ENCODE measurements at places on chromosomes 6 and 20.

- H3K4me1 ChIP-seq = no peaks in the 10 kb centered on the region
- H3K4me3 ChIP-seq = peak overlapping the region; percentile 37
- no peaks in the 10 kb centered on the region for H3K36me3 ChIP-seq
- peak; percentile 46 for DNase-seq
- peaks cover 17% of the 10 kb centered on the region for H3K27me3 ChIP-seq
Observed at GRCh38 chr20:45293041-45294002, 13.3 kb upstream of the RBPJL start.

DNA sequence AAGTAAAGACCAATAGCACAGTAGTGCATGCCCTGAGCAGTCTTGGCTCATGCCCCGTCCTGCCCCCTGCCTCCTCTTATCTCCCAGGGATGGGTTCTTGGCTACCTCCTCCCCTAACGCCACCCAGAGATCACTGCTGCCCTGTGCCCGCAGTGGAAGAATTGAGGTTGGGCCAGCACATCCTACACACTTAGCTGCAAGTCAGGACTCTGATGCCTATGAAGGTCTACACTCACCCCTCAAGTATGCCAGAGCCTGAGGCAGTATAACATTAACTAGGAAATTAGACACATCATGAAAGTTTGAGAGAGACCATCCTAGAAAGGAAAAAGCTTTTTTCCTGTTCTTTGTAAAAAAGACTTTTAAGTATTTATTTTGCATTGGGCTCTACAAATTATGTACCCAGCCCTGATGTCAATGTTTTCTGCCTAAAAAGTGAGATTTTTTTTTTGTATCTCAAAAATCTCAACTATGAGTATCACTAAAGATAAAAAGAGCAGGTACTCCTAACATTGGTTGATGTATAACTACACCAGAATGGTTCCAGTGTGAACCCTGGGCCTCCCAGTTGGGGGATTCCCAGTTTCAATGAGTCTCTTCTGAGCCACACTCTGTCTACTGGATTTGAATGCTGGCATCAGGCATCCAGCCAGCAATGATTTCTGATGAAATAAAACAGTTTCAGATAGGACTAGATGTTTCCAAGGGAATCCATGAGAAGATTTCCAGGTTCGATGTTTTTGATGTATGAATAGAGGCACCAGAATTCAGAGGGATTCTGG, 115.4 kb downstream of the ISM1 start:
- peaks cover 3% of the 10 kb centered on the region for H3K27me3 ChIP-seq
- H3K27ac ChIP-seq = no peak overlapping the region
- H3K4me3 ChIP-seq = no peak overlapping the region
- no peaks in the 10 kb centered on the region for H3K36me3 ChIP-seq
- peak; percentile 13 for DNase-seq

DNA sequence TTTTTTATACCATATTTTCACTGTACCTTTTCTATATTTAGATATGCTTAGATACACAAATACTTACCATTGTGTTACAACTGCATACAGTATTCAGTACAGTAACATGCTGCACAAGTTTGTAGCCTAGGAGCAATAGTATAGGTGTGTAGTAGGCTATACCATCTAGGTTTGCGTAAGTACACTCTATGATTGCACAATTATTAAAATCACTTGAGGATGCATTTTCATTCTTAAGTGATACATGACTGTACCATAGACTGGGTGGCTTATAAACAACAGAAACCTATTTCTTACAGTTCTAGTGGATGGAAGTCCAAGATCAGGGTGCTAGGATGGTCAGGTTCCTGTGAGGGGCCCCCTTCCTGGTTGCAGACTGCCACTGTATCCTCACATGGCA, 234.1 kb downstream of the SLC35F1 start:
- no peaks in the 10 kb centered on the region for H3K4me1 ChIP-seq
- no peaks in the 10 kb centered on the region for H3K27me3 ChIP-seq
- H3K27ac ChIP-seq = no peak overlapping the region
- DNase-seq = no peak

DNA sequence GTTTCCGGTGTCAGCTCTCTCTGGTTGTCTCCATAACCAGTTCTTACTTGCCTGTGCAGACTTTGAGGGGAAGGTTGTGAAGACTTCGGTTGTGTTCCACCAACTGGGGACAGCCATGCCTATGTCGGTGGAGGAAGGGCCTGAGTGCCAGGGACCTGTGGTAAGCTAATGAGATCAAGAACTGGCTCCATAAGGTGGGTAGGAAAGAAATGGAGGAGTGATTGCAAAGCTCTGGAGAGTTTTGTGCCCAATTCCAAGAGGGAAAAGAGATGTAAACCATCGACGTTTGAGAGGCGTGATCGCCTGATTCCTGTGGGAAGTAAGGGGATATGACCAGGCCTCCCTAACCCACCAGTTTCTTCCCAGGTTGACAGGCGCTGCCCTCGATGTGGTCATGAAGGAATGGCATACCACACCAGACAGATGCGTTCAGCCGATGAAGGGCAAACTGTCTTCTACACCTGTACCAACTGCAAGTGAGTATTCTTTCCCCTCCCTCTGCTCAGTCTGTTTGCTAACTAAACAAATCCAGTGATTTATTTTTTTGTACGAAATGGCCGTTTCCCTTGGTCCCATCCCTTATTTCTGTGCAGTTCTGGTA, 893 bp downstream of the POLR1H start:
- H3K27ac ChIP-seq = peak overlapping the region; percentile 74
- H3K36me3 ChIP-seq = no peaks in the 10 kb centered on the region
- H3K4me1 ChIP-seq = peaks cover 3% of the 10 kb centered on the region
- peak; percentile 17 for DNase-seq
- no peaks in the 10 kb centered on the region for H3K27me3 ChIP-seq
- H3K4me3 ChIP-seq = peak overlapping the region; percentile 83

GRCh38 chr20:25622450-25623224, 1.2 kb downstream of the NANP start:
- peak overlapping the region; percentile 66 for H3K27ac ChIP-seq
- no peaks in the 10 kb centered on the region for H3K36me3 ChIP-seq
- no peaks in the 10 kb centered on the region for H3K27me3 ChIP-seq
- peak overlapping the region; percentile 77 for H3K4me3 ChIP-seq
- DNase-seq = peak; percentile 7

DNA sequence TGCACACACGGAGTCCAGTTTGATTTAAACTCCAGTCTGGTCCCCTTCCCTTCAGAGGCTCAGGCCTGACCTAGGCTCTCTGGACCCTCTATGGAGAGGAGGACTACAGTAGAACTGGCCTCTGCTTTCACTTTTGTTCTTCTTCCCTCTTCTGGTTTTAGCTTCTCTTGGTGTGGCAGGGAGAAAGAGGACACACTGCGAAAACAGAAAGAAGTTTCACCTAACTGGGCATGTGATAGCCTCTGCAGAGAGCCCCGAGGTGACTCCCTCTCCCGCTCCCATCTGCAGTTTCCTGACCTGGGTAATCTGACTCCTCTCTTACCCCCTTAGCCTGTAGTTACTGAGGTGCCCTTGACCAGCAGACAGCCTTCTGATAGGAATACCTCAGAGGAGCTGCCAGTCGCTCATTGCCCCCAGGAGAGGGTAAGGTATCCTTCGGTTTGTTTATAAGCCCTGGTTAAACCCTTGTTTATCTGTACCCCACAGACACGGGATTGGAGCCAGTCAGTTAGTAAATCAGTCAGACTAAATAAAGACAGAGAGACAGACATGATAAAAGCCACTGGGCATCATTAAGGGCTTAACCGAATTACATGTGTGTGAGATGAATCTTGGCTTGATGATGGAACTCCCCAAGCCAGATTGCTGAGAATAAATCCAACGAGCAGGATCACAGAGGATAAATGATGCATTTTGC, 12.0 kb upstream of the DTNBP1 start:
- H3K27me3 ChIP-seq = peaks cover 63% of the 10 kb centered on the region
- no peak overlapping the region for H3K27ac ChIP-seq
- no peak overlapping the region for H3K4me3 ChIP-seq
- H3K36me3 ChIP-seq = no peaks in the 10 kb centered on the region

- no peak for DNase-seq
- H3K27ac ChIP-seq = no peak overlapping the region
- H3K36me3 ChIP-seq = no peaks in the 10 kb centered on the region
- H3K4me1 ChIP-seq = no peaks in the 10 kb centered on the region
Observed at GRCh38 chr20:46031701-46032254, 2.8 kb downstream of the SLC12A5 start.

GRCh38 chr6:88992741-88993552, 29.5 kb upstream of the RNGTT start:
- no peak for DNase-seq
- no peaks in the 10 kb centered on the region for H3K27me3 ChIP-seq
- H3K27ac ChIP-seq = no peak overlapping the region

GRCh38 chr6:170367241-170367640, 60.7 kb downstream of the FAM120B start:
- H3K36me3 ChIP-seq = peaks cover 23% of the 10 kb centered on the region
- no peak overlapping the region for H3K4me3 ChIP-seq
- no peak overlapping the region for H3K27ac ChIP-seq
- H3K27me3 ChIP-seq = no peaks in the 10 kb centered on the region

DNA sequence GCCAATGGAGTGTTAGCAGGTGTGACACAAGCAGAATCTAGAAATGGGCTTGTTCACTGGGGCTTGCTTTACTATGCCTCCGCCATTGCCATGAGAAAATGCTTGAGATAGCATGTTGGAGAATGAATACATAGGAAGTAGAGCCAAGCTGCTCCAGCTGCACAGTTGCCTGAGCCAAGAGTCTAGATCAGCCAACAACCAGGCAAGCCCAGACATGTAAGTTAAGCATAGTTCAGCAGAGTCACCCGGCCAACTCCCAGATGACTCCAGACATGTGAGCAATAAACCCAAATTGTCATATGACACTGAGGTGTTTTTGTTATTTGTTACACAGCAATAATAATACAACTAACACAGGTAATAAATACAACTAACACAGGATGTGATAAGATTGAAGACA, 167.9 kb downstream of the HAO1 start:
- no peaks in the 10 kb centered on the region for H3K36me3 ChIP-seq
- no peak overlapping the region for H3K4me3 ChIP-seq
- no peaks in the 10 kb centered on the region for H3K27me3 ChIP-seq
- no peak overlapping the region for H3K27ac ChIP-seq
- DNase-seq = peak; percentile 53
- H3K4me1 ChIP-seq = no peaks in the 10 kb centered on the region

- H3K4me3 ChIP-seq = no peak overlapping the region
- no peak overlapping the region for H3K27ac ChIP-seq
- no peaks in the 10 kb centered on the region for H3K27me3 ChIP-seq
Observed at GRCh38 chr6:107032051-107032450, 4.1 kb downstream of the MTRES1 start.

DNA sequence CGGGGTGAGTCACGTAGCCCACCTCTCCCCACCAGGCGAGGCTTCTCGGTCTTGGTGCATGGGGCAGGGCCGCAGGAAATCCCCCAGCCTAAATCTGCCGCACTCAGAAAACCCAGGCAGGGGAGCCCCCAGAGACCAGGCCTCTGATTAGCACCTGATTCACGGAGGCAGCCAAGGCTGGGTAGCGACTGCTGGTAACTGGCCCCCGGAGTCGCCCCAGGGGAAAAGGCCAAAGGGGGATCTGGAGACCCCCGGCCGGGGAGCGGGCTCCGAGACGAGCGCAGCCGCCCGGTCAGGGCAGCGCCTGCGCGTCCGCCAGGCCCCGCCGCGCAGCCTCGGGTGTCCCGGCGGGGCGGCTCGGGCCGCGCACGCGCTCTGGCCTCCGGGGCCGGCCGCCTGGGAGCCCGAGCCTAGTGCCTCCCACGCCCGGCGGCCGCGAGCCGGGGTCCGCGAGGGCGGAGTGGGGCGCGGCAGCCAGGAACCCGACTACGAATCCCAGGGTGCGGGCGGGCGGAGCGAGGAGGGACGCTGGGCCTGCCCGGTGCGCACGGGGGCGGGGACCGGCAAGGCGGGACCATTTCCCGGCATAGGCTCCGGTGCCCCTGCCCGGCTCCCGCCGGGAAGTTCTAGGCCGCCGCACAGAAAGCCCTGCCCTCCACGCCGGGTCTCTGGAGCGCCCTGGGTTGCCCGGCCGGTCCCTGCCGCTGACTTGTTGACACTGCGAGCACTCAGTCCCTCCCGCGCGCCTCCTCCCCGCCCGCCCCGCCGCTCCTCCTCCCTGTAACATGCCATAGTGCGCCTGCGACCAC, at the start of gene DUSP22:
Gene DUSP22, plus strand, starts transcription at position 791 of the 809 bp plus-strand sequence. CDS start 53 bp downstream, outside the sequence.
- peak; percentile 77 for DNase-seq
- peaks cover 13% of the 10 kb centered on the region for H3K27me3 ChIP-seq
- peak within 1 kb of the TSS; percentile 94 for H3K4me3 ChIP-seq
- H3K4me1 ChIP-seq = peaks cover 4% of the 10 kb centered on the region
- H3K27ac ChIP-seq = peak within 1 kb of the TSS; percentile 92
- H3K36me3 ChIP-seq = no peaks in the 10 kb centered on the region

DNA sequence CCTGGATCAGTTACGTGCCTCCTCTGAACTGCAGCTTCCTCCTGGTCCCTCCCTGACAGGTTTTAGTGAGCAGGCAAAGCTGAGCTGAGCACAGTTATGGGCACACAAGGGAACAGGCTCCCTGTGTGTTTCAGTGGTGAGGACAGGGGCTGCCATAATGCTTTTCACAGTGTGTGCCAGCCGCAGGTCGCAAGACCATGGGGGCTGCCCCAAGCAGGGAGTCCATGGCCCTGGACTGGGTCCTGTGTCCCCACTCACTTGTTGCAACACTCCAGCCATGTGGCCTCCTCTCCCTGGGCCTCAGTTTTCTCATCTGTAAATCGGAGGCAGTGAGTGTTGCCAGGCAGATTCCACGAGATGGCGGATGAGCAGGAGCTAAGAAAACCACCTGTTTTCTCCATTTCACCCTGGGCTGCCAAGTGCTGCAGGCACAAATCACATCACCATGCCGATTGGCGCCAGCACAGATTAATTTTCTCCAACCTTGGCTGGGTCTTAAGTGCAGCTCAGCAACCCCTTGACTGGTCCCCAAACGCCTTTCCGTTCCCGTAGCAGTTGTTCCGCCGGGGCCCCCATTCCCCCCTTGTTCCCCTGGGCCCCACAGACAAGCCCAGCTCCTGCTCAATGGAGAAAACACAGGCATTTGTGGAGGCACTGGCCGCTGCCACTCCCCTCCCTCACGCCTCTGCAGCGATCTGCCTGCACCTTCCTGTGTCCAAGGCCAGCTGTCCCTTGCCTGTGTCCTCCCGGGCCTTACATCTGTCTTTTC, 57.1 kb upstream of the NNAT start:
- no peak for DNase-seq
- no peak overlapping the region for H3K4me3 ChIP-seq
- no peaks in the 10 kb centered on the region for H3K36me3 ChIP-seq

- no peak for DNase-seq
- H3K36me3 ChIP-seq = no peaks in the 10 kb centered on the region
- no peak overlapping the region for H3K27ac ChIP-seq
- no peak overlapping the region for H3K4me3 ChIP-seq
- no peaks in the 10 kb centered on the region for H3K27me3 ChIP-seq
- peaks cover 4% of the 10 kb centered on the region for H3K4me1 ChIP-seq
Observed at GRCh38 chr20:61184194-61184593, 67.9 kb upstream of the CDH4 start.

- no peaks in the 10 kb centered on the region for H3K36me3 ChIP-seq
- peak; percentile 13 for DNase-seq
- no peaks in the 10 kb centered on the region for H3K27me3 ChIP-seq
- H3K27ac ChIP-seq = no peak overlapping the region
- H3K4me1 ChIP-seq = peaks cover 2% of the 10 kb centered on the region
Observed at GRCh38 chr6:125839471-125839870, 48.7 kb downstream of the NCOA7 start.

GRCh38 chr6:163415620-163416556, 1.4 kb downstream of the QKI start:
- H3K4me1 ChIP-seq = peaks cover 2% of the 10 kb centered on the region
- H3K27me3 ChIP-seq = no peaks in the 10 kb centered on the region
- H3K36me3 ChIP-seq = no peaks in the 10 kb centered on the region
- peak overlapping the region; percentile 100 for H3K4me3 ChIP-seq
- peak overlapping the region; percentile 99 for H3K27ac ChIP-seq

- H3K36me3 ChIP-seq = no peaks in the 10 kb centered on the region
- DNase-seq = no peak
- no peaks in the 10 kb centered on the region for H3K27me3 ChIP-seq
- H3K4me1 ChIP-seq = no peaks in the 10 kb centered on the region
Observed at GRCh38 chr20:12113468-12114371, 196.0 kb downstream of the BTBD3 start.

All from IMR-90 (cell line).